Left renal pelvis (tissue), 4 donors: ENCODE measurements at places on chromosomes 3 and 15. TPM values are rescaled to one million over a fixed set of nuclear protein-coding genes. Genes with fewer than 3 reads are reported as not detected.

DNA sequence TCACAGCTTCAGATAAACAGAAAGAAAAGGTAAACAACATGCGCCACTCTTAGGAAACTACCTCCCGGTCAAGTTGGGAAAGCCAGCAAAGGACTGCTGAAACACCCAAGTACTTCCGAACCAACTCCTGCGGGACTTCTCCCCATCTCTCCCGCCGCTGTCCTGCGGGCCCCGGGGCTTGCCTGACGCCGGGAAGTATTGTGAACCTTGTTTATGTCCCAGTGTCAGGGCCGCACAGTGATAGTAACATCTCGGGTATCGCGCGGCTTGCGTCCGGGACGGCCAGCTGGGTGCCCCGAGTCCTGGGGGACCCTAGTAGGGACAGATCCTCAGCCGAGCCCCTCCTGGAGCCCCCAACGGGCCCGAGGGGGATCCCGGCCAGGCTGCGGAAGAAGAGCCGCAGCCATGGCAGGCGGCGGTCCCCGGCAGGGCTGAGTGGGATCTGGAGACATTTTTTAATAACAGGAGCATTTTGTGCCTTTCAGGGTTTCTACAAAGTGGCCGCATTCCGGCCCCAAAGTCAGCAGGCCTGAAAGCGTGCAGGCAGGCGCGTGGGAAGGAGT is 756 bp downstream of the CLPX start:
- no peak for DNase-seq

DNA sequence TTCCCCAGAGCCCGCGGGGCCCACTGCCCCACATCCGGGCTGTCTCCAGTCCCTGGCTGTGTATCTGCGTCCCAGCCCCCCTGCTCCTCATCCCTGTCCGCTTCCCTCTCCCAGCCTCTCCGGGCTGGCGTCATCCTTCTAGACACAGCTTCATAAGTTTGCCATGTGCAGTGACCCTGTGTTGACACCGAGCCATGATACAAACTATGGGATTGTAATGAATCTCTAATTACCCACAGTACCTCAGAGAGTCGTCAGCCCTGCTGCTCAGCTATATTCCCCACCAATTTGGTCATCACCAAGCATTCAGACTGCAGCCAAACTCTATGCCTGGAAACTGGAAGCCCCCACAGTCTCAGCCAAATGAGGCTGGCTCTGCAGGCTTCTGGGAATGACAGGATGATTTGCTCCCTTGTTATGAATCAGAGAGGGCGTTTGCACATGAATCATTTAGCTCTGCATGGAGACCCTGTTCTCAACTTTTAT is 466.1 kb upstream of the ATP11B start:
- no peak for DNase-seq

DNA sequence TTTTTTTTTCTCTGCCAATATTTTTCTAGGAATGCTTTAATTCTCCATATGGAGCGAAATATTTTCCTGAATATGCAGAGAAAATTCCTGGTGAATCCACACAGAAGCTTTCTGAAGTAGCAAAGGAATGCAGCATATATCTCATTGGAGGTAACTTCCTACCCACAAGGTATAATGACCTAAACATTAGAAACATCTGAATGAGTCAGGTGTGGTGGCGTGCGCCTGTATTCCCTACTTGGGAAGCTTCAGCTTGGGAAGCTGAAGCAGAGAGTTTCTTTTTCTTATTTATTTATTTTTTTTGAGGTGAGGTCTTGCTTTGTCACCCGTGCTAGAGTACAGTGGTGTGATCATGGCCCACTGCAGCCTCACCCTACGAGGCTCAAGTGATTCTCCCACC is 5.2 kb downstream of the NIT2 start:
- DNase-seq: no peak

DNA sequence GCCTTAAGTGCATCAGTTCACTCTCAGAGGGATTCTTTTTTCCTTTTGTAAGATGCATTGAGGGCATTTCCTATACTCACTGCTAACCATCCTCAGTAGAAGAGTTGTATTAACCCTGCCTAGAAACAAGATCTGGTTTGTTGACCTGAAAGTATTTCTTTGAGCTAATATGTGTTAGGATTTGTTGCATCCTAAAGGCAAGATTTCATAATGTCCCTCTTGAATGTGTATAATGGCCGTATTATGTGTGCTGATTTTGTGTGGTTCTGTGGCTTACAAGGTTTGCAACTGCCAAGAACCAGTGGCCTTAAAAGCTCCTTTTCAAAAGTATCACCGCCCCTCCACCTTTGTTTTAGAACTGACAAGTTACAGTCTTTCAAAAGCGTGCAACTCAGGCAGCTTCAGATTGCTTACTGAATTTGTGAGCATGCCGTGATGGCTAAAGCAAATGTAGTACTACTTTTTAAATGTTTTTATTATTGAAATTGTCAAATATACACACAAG is 182.0 kb upstream of the BHLHE40 start:
- no peak for DNase-seq

- no peak for DNase-seq
Observed at GRCh38 chr3:129836381-129837064, 57.0 kb downstream of the TMCC1 start.

DNA sequence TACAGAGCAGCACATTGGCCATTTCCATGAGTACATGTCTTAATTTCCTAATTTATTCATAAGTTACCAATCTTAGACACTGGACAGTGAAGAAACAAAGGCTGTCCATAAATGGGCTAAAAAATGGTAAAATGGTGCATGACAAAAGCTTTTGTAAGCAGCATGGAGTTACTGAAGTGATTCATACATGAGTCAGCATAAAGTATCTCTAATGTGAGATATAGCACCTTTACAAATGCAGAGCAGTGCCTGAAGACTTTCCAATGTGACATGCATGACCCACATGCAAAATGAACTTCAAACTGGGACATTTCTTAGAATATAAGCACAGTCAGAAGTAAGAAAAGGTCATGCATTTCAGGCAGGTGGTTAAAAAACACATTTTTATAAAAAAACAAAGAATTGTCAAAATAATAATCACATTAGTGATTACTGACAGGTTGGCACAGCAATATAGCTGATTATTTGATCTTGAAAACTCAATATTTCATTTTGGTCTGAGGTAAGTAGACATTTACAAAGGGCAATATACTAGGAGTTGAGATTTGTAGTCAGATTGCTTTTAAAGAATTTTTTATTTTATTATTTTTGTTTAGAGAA is 299.3 kb downstream of the PLCL2 start:
- no peak for DNase-seq

GRCh38 chr3:144084929-144085328 is 113.3 kb downstream of the DIPK2A start:
- DNase-seq: no peak

- no peak for DNase-seq
Observed at GRCh38 chr3:195697582-195698324, 23.0 kb upstream of the MUC20 start.

DNA sequence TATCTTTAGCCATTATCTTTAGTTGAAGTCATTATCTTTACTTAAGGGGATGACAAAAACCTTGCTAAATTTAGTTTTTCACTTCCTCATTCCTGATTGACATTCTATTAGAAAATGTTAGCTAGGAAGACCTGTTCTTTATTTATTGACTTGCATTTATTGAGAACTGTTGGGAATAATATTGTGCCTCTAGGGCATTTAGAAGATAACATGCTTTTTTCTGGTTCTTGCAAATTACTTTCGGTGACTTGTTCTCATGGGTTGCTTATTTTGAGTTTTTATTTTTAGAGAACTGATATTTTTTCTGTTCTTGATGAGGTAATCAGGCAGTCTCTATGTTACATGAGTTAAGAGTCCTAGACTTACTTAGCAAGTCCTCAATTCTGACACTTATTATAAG is 48.3 kb upstream of the CTDSPL start:
- DNase-seq: no peak

- no peak for DNase-seq
Observed at GRCh38 chr3:148450819-148451218, 246.9 kb upstream of the AGTR1 start.

- no peak for DNase-seq
Observed at GRCh38 chr15:93043621-93044300, 45.2 kb downstream of the RGMA start.

DNA sequence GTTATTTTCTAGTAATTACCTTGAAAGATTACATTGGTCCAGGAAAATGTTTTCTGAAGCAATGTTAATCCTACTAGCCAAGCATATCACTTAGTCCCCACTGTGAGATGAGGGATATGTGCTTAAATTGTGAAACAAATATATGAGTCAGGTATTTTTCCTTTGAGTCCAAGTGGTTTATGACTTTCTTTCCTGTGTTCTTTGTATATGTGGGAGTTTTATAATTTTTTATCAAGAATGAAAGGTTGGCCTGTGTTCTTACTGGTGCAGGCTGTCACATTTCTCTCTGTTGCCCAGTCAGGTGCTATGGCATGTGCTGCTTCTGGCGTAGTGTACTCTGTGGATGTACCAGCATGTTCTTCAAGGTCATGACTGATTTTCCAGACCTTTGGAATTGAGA is 147.4 kb downstream of the CMSS1 start:
- DNase-seq: no peak

- no peak for DNase-seq
Observed at GRCh38 chr3:120796976-120797375, 54.4 kb downstream of the GTF2E1 start.

GRCh38 chr3:159771865-159772611 is 216.6 kb upstream of the IL12A start:
- DNase-seq: no peak

DNA sequence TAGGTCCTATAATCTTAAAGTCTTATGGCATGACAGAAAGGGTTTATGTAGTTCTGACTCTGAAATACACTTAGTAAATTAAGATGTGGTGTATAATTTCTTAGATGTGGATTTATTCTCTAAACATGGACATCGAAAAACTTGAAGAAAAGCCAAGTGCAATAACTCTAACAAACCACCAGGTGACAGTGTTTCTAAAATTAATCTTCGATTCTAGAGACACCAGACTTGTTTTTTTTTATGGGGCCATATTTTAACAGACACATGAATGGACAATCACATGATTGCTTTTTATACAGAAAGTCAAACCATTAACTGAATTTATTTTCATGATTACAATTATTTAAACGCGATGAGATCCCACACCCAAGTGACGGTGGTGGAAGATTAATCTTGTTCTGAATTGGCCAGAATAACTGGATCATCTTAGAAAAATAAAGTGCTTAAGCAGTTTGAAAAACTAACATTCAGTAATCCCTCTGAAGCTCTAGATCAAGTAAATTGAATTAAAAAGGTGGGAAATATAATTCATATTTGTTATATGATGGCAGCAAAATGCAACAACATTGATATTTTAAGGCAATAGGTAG is 305.1 kb downstream of the LSAMP start:
- DNase-seq: no peak

GRCh38 chr3:58586776-58587192 is 9.6 kb upstream of the FAM107A start:
- no peak for DNase-seq

- no peak for DNase-seq
Observed at GRCh38 chr3:536417-536813, 339.9 kb downstream of the CHL1 start.

- no peak for DNase-seq
Observed at GRCh38 chr3:4852780-4853748, 126.2 kb upstream of the BHLHE40 start.

- DNase-seq: no peak
Observed at GRCh38 chr15:31136016-31136415, 34.5 kb upstream of the TRPM1 start.

- no peak for DNase-seq
Observed at GRCh38 chr3:170497207-170498095, 78.8 kb downstream of the CLDN11 start.

The PHC3 gene
- polyA plus RNA-seq: 28.8 TPM

The MYL3 gene
- polyA plus RNA-seq: 18.6 TPM

The SMCO1 gene
- polyA plus RNA-seq: not detected

The CPLX3 gene
- polyA plus RNA-seq: not detected

The SNTN gene
- not detected for polyA plus RNA-seq

The MSL2 gene
- 44.3 TPM for polyA plus RNA-seq

The ITGA11 gene
- polyA plus RNA-seq: 3.4 TPM

The KNG1 gene
- polyA plus RNA-seq: 169 TPM

The AHSG gene
- 0.39 TPM for polyA plus RNA-seq

The SLC7A14 gene
- 1.3 TPM for polyA plus RNA-seq

The CTSH gene
- polyA plus RNA-seq: 211 TPM

The EPHB1 gene
- polyA plus RNA-seq: 3.6 TPM

The PPARG gene
- 51.6 TPM for polyA plus RNA-seq

The CPA3 gene
- 0.68 TPM for polyA plus RNA-seq

The SPINT1 gene
- polyA plus RNA-seq: 70.1 TPM
